M059J (cell line): ENCODE measurements at places on chromosomes 6 and 20. TPM values are rescaled to one million over a fixed set of nuclear protein-coding genes. Genes with fewer than 3 reads are reported as not detected.
A peak's percentile ranks its signal among the peaks of the same experiment; 100 is the strongest.

The RAD21L1 gene
- 0.39 TPM in 1 of 2 replicates, not detected in the other for total RNA-seq

The SH3BGRL2 gene
- 6.4 and 9.8 TPM in 2 replicates for total RNA-seq

The PLAGL2 gene
- total RNA-seq = 6.2 and 7.7 TPM in 2 replicates

DNA sequence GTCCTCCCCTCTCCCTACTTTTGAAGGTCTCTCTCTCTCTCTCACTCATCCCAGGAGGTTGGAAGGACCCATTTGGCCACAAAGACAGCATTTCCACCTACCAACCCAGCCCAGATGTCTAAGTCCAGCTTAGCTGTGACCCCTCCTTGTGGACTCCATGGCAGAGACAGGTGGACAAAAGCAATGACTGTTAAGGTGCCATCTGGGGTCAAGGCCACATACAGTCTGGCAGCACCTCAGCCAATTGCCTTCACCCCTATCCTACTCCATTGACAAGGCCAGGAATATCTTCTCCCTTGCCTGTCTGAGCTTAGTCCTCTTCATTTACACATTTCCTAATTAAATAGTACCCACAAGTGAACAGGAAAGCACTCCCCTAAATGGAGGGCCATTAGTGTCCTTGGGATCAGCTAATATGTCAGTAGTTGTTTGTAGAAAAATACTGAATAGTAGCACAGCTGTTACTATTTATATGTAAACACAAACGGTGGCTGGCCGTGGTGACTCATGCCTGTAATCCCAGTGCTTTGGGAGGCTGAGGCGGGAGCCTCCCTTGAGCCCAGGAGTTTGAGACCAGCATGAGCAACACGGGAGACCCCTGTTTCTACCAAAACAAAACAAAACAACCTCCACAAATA is 28.8 kb downstream of the GCM1 start:
- peak; percentile 90 for DNase-seq

GRCh38 chr20:460180-460579 is 2.2 kb downstream of the TBC1D20 start:
- no peak for DNase-seq

DNA sequence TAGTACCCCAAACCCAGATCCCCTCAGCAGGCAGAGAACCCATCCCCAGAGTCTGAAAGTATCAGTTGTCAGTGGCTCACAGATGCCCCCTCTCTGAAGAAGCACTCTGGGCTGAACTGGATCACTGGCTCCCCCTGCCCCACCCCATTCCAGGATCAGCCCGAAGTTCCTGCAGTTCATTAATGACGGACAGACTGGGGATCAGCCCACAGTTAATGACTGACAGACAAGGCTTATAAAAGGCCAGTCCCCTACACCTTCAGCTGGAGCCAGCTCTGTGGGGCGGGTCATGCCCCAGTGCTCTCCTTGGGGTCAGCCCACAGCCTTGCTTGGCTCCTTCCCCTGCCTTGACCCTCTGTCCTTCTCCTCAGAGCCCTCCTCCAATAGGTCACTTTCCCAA is 21.7 kb downstream of the KIAA1755 start:
- DNase-seq = no peak

- DNase-seq = peak; percentile 54
Observed at GRCh38 chr20:9474835-9475415, 39.5 kb upstream of the LAMP5 start.

DNA sequence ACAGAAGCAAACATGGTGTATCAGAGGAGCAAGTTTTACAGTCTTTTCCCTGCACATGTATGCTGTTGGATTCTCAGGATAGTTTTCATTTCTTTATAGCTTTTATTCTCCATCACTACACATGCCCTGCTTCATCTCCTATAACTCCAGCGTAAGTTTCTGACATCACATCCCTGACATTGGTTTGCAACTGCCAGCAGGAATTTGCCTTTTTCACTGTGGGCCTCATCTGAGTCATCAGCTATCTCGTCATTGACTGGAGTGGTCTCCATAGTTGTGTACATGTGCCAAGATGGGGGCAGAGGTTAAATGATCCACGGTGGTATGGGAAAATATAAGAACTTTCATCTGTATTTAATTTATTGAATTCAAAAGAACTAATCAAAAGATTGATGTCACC is 96.7 kb downstream of the SLX4IP start:
- DNase-seq = no peak

- no peak for DNase-seq
Observed at GRCh38 chr20:34437330-34437986, 74.4 kb downstream of the ITCH start.

- DNase-seq = no peak
Observed at GRCh38 chr6:36743538-36744303, 46.1 kb downstream of the RAB44 start.

GRCh38 chr6:38133932-38134703 is 314.6 kb downstream of the ZFAND3 start:
- no peak for DNase-seq

DNA sequence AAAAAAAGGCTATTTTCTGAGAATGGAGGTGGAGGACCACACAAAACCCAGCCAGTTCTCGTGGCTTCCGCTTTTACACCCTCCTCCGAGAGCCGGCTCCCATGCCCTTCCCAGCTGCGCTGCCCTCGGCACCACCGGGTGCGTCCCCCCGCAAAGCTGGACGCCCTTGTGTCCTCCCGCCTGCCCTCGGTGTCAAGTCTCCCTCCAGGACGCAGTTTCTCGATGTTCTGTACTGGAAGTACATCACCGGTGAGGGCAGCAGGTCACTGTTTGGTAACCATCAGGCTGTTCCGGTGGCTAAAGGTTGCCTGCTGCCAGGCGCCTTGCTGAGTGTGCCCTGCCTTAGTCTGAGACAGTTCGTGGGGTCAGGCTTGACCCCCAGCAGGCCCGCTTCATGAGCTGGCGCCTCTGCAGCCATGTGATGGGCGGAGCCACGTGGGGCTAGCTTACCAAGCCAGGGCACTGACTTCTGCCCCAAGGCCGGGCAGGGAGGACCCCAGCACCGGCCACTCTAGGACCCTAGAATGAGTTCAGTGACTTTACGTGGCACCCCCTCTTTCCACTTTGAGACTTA is 34.6 kb downstream of the RREB1 start:
- no peak for DNase-seq
